ENCODE measurements at places on chromosomes 12 and 14.
A peak's percentile ranks its signal among the peaks of the same experiment; 100 is the strongest.

GRCh38 chr14:71560751-71561150 is 371.5 kb upstream of the RGS6 start:
- no peak for DNase-seq

- peak; percentile 37 for DNase-seq
Measured at GRCh38 chr14:38197784-38198335, 9.8 kb upstream of the SSTR1 start.

DNA sequence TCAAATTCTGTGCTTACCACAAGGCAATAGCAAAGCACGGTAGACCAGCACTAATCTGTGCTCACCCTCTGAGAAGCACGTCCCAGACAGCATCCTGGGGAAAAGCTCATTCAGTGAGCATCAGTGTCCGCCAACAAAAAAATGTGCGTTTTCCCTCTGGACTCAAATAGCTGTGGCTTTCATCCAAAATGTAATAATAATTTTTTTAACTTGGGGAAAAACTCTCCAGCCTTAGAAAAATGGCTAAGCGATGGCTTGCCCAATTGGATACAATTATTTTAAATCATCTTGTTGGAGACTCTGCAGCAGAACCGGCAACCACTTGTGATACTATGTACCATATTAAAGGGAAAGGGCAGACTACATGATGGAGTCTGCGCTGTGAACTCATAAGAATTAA is 1.1 kb upstream of the KRT77 start:
- DNase-seq = no peak

DNA sequence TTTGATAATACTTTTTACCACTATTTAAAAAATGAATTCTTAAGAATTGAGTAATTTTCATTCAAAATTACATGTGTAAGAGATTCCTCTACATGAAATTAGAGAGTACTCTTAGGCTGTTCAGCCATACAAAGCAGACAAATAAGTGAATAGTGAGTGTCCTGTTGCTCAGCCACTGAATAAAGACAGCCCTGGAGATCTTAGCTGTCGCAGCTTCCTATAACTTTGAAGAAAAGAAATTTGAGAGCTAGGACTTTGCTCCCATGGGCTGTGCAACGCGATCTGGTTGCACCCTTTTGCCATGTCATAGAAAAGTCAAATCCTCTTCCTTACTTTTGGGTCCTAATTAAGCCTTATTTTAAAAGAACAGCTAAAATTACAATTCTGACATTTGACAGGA is 40.9 kb upstream of the LRIG3 start:
- no peak for DNase-seq

DNA sequence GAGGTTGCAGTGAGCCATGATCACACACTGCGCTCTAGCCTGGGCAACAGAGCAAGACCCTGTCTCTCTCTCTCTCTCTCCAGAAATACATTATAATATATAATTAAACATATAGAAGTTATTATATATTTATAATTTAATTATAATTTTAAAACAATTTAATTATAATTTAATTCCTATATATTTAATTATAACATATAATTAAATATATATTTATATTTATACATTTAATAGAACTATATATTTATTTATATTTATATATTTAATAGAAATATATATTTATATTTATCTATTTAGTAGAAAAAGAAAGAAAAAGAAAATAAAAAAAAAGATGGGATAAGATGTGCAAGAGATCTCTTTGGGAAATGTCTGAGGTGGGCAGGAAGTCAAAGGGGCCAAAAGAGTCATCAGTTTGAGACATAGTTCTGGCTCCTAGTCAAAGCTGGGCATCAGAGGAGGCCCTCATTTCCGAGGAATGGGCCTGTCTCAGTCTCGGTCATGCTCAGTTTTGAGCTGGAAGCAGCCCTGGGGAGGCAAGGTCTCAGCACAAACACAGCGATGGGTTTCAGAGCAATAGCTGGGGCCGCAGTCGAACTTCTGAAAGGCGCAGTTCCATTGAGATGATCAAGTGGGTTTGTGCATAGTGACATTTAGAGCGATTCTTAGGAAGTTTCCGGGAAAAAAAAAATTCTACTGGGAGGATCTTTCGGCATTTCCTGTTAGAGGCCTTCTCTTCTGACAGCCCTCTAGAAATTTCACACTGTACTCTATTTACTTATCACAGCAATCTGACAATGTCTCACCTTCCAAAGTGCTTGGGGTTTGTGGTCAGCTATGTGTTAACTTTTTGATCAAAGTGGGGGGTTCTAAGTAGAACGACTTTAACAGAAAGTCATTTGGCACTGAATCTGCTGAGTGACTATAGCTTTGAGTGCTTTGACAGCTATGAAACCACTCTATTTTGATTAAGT is 58.7 kb upstream of the GZMB start:
- no peak for DNase-seq

DNA sequence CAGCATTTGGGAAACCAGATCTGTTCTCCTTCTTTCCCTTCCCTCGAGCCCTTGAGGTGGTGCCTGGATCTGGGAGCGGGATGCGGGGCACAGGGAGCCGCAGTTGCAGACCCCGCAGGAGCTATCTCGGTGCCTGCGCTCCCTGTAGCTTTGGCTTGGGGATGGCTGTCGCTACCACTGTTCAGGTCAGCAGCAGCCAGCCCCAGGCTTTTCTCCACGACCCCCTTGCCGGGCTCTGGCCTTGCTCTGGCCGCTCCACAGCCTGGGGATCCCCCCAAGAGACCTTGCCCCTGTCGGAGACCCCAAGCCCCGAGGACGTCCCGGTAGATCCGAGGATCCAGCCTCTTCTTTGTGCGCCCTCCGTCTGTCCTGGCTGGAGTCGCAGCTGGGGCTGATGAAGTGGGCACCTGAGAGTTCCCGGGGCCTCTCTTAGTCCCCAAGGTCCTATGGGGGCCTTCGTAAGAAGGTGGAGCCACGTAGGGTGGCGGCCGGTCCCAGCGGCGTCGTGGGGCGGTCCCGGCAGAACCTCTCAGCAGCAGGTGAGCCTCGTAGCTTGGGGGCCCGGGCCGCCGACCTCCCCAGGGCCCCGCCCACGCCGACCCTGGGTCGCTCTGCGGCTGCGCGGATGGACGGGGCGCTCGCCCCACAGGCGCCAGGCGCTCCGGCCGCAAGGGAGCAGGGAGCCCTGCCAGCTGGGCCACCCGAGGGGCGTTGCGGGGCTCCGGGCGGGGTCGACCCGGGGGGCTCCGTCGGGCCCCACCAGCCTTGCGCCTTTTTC is 1.3 kb downstream of the DDN start:
- no peak for DNase-seq

GRCh38 chr14:40197344-40197743 is 765.1 kb upstream of the FBXO33 start:
- DNase-seq = no peak

GRCh38 chr14:75464626-75465025 is 36.8 kb downstream of the JDP2 start:
- DNase-seq = no peak

- DNase-seq = peak; percentile 84
Measured at GRCh38 chr12:6280053-6280469, 30.4 kb upstream of the PLEKHG6 start.

- no peak for DNase-seq
Measured at GRCh38 chr12:76491292-76491691, 68.3 kb downstream of the OSBPL8 start.

GRCh38 chr14:64762044-64763034 is 58.1 kb downstream of the PLEKHG3 start:
- DNase-seq = peak; percentile 91

GRCh38 chr14:106039400-106039799 is 513.0 kb downstream of the TMEM121 start:
- no peak for DNase-seq

DNA sequence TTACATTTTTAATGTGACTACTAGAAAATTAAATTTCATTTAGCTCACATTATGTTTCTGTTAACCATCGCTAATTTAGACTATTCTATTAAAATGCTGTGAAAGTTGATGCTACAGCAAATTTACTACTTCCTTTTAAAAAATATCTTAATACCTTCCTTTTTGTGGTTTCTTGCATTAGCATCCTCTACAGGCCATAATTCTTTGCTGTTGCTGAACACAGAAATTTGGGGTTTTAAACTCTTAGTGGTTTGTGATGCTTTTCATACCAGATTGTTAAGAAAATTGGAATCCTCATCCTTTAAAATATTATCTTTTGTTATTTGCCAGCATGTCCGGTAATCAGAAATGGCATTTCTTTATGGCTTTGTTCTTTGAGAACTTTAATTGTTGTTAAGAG is 18.1 kb downstream of the WNK1 start:
- DNase-seq = peak; percentile 55

All from amniotic epithelial cell (primary cell).